ENCODE measurements at places on chromosomes 7 and 10. TPM values are rescaled to one million over a fixed set of nuclear protein-coding genes. Genes with fewer than 3 reads are reported as not detected.
A peak's percentile ranks its signal among the peaks of the same experiment; 100 is the strongest.

GRCh38 chr7:158782761-158783401, 46.4 kb downstream of the ESYT2 start:
- peak; percentile 83 for DNase-seq

GRCh38 chr10:130782467-130782866, 529.1 kb downstream of the TCERG1L start:
- DNase-seq: no peak

DNA sequence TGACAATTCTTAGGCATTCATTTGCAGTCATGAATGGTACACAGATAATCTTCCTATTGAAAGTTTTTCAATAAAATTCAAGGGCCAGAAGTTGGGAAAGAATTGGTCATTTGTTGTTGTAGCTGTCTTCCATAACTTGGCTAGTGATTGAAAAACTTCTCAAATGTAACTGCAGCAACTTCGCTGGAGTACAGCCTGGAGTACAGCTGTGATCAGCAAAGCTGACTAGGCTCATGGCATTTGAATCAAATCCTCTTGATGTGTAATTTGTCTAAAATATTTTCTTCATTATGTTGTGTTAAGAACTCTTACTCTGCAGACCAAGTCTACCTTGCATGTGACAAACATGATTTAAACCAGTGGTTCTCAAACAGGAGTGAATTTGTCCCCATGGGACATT, 226.5 kb upstream of the STEAP1 start:
- DNase-seq: no peak

DNA sequence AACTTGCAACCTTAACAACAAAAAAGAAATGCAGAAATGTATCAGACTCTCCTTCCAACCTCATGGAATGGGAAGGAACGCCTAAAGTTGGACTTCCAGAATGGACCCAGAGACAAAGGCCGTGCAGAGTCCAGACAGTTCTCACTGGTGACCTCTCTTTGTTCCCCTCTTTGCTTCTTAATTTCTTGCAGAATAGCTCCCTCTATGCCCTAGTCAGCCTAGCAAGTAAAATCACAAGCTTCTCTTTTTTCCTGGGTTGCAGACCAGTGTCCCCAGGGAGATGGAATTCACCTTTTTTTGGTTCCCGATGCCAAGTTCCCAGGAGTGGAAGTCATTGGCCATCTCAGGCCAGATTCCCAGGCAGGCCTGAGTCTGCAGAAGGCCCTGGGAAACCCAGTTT, 278.0 kb downstream of the CCSER2 start:
- no peak for DNase-seq

- DNase-seq: no peak
Observed at GRCh38 chr10:1364151-1364910, 308.1 kb downstream of the WDR37 start.

GRCh38 chr7:50712252-50713122, 70.2 kb downstream of the GRB10 start:
- no peak for DNase-seq

GRCh38 chr10:61904733-61905725, 3.5 kb downstream of the ARID5B start:
- no peak for DNase-seq

DNA sequence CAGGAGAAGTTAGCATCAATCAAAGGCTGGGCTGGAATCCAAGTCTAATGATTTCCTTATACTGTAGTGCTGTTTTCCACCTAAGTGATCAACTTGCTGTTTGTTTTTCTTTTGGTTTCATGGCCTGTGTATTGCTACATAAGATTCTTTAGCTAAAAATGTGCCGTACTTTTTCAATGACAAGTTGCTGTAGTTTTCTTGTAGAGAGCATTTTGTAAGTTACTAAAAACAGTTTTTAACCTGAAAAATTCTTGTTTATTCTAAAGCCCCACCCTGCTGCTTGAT, 1.3 kb downstream of the HELLS start:
- DNase-seq: no peak

DNA sequence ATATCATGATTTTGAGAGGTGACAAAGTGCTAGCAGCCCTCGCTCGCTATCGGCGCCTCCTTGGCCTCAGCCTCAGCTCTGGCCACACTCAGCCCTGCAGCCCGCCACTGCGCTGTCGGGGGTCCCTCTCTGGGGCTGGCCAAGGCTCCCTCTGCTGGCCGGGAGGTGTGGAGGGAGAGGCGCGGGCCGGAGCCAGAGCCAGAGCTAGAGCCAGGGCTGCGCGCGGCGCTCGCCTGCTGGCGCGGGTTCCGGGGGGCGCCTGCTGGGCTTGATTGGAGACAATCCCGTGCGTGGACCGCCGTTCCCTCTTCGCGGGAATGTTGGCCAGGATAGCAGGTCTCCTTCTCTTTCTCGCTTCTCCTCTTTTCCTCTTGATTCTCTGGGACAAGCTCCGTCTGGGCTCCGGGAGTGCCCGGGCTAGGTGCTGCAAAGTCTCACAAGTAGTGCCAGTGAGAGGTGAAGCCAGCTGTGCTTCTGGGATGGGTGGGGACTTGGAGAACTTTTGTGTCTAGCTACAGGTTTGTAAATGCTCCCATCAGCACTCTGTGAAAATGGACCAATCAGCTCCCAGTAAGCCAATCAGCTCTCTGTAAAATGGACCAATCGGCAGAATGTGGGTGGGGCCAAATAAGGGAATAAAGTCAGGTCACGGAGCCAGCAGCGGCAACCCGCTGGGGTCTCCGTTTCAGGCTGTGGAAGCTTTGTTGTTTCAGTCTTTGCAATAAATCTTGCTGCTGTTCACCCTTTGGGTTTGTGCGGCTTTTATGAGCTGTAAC, 43.4 kb upstream of the ELMO1 start:
- DNase-seq: peak; percentile 67

DNA sequence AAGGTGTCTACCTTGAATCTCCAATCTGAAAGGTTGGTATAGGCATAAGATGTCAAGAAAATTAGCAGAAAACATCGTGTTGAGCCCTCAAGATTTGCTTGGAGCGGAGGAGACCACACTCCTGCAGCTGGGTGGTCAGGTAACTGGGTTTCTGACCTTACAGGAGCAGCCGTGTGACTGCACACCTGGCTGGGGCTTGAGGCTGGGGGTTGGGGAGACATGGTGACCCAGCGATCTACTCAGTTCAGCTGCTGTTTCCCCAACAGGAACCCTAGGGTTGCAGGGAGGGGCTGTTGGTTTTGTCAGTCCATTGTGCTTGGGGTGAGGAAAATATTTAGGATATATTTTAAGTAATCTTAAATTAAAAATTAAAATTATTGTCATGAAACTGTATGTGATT, 147.0 kb upstream of the ZNF32 start:
- no peak for DNase-seq

DNA sequence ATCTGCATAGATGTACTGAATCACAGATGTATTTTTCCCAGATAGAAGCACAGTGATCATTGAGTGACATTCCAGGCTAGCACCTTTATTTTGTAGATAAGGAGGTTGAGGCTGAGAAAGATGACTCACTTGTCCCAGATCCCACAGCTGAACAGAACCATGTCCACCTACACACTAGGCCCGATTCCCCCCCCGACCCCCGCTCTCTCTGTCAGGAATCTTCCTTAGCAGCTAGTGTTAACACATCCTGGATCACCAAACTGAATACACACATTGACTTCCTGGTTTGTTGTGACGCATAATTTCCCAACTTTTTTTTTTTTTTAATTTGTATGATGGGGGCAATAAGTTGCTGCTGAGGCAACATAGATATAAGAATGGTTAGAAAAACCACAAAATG, 5.2 kb downstream of the SFMBT2 start:
- no peak for DNase-seq

DNA sequence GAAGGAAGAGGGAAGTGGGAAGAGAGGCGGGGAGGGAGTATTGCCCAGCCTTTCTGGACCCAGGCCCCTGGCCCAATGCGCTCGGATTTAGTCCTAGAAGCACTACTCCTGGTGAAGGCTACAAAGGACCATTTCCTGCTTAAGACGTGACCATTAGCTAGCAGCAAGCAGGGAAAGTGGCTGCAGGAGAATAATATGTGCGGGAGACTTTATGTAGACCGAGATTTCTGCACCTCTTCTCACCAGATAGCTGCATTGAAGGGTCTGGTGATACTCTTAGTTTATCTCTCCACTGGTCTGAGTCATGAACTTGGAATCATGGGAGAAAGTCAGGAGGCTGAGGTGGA, 3.1 kb downstream of the VAX1 start:
- DNase-seq: no peak

DNA sequence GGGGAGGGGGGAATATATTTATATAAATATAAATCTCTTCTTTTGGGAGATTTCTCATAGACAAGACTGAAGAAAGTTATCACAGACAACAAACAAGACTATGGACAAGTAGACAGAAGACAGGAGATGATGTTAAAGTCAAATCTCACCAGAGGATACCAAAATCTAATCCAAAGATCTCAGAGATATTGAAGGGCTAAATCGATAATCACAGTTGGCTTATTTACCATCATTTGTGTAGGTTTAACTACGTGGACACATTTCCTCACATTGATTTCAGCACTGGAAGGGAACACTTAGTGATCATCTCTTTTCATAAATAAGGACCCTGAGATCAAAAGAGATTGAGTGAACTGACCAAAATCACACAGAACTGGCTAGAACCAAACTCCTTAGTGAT, 2.7 kb upstream of the INPP5F start:
- no peak for DNase-seq

DNA sequence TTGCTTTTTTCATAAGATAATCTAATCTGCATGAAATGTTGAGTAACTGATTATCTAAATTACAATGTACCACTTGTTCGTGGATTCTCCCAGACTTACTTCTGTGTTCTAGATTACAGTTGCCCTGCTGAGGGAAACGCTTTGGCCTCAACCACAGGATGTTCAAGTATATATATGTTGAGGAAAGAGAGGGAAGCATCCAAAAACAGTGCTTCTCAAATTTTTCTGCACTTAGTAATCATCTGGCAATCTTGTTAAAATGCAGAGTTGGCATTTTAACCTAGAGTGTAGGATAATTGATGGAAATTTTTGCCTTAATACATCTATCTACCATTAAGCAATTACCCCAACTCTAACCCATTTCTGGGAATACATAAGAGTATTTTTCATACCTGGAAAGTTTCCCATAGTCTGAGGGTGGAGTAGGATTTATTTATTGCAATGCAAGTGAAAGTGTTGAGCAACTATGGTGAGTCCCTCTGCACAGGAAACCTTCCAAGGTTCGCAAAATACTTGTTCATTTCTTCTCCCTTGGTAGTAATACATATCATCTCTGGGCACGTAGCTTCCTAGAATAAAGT, 59.6 kb upstream of the C1GALT1 start:
- no peak for DNase-seq

DNA sequence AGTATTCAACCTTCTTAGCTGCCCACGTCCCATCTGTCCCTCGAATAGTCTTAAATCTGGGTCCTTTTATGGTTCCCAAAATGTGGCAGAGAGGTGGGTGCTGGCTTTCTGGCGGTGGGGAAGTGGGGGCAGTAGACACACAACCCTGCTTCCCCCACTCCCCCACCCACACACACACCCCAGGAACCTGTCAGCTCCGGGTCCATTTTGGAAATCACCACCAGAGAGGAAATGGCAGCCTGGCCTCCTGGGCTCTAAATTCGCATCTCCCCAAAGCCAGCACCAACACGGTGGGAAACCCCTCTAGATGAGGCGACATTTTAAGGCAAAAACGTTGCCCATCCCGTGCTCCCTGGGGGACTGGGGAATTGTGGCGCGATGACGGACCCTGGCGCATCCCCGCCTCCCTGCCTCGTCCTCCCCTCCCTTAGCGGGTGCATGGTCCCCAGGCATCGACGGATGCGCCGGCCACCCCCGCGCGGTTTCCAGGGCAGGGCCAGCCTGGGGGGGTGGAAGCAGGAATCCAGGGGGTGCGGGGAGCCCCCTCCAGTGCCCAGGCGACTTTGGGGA, 702 bp downstream of the TMEM130 start:
- no peak for DNase-seq

GRCh38 chr7:50710441-50711154, 72.1 kb downstream of the GRB10 start:
- DNase-seq: no peak

- DNase-seq: no peak
Observed at GRCh38 chr7:84025332-84025927, 169.2 kb downstream of the SEMA3A start.

DNA sequence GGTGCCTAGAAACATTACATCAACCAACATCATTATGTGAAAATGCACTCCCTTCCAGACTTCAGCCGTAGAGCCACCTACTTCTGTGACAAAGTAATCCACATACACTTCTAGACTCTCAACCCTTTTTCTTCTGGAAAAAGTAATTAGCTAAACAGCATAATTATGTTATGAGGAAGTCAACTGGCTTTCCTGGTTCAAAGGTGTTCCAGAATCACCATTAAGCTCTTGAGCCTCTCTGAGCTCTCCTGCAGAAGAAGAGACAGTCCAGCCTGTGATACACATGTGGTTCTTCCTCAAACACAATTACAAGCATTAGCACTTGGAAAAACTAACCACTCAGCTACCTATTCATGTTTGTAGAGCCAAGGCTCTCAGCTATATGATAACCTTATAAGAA, 52.5 kb downstream of the TNS3 start:
- DNase-seq: no peak

DNA sequence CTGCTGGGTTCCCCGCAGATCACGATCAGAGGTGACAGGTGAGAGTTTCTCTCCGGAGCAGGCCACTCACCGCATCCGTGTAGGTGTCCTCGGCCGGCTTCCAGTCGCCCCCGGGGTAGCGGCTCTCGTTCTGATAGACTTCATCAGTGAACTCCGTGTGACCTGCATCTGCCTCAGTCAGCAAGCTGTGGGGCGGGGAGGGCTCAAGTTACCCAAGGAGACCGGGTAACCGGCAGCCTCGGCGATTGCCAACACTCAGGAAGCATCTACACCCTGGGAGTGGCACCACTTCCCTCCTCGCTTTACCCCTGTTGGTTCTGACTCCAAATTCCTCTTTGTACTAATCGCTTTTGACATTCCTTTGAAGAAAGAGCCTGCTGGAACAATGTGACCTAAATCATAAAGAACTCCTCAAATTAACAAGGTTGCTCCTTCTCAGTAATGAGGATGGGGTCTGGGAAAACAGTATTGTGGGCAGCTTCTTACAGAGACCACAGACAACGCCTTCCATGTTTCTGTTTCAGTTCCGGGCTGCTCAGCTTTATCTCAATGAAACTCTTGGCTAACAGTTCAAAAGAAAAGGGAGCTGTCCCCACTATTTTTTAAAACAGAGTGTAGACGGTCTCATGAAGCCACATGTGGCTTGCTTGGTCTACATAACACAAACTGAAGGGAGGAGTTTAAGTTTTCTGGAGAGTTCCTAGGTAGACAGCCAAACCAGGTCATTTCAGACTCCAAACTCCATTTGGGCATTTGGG, 118.1 kb downstream of the MYOF start:
- peak; percentile 87 for DNase-seq

GRCh38 chr10:120012566-120012965, 120.0 kb downstream of the SEC23IP start:
- no peak for DNase-seq

- no peak for DNase-seq
Observed at GRCh38 chr7:24713039-24713793, 44.0 kb downstream of the GSDME start.

GRCh38 chr10:36057180-36057579, 415.1 kb upstream of the FZD8 start:
- no peak for DNase-seq

Gene C10orf62
- total RNA-seq: not detected

Gene ANKRD30A
- not detected for total RNA-seq

Gene OR6B1
- not detected for total RNA-seq

Gene UPK3B
- 3.5 TPM for total RNA-seq

Gene MMP21
- 0.47 TPM for total RNA-seq

Gene GAD2
- total RNA-seq: not detected

Gene MOGAT3
- total RNA-seq: not detected

Gene NXPH1
- total RNA-seq: not detected

Gene ARHGEF5
- 4.2 TPM for total RNA-seq

Gene NKX2-3
- not detected for total RNA-seq

Gene TWIST1
- 3.2 TPM for total RNA-seq

Gene UNCX
- total RNA-seq: not detected

Gene SPDYE17
- not detected for total RNA-seq

All from right cardiac atrium (tissue), 5 donors.